CD4-positive, alpha-beta memory T cell (primary cell): ENCODE measurements at places on chromosomes 5 and 9.

- no peak for DNase-seq
Observed at GRCh38 chr5:90084342-90084741, 325.2 kb downstream of the CETN3 start.

GRCh38 chr5:164501344-164501743, 995.9 kb downstream of the MAT2B start:
- no peak for DNase-seq

DNA sequence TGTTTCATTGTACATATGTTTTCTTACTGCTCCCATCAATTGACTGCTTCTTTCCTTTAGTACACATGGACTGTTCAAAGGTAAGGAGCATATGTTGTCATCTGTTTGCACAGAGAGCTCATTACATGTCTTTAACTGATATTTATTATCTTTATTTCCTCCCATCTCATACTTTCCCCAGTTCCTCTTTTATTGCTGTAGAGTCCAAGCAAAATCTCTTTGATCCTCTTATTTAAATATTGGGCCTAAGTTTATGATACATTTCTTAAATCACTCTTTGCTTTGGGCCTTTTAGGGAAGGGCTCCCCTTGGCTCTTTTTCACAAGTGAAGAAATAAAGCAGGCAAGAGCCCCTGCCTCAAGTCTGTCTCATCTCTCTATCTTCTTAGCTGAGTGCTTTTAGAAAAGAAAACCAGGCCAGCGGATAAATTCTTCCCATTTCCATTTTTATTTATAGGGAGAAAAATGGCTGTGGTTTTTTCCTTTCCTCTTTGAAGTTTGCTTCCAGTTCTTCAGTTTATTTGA, 152.4 kb downstream of the DOCK2 start:
- no peak for DNase-seq

- DNase-seq = no peak
Observed at GRCh38 chr5:121797681-121798518, 53.8 kb upstream of the FTMT start.
